ENCODE measurements at places on chromosomes 2 and 18.

DNA sequence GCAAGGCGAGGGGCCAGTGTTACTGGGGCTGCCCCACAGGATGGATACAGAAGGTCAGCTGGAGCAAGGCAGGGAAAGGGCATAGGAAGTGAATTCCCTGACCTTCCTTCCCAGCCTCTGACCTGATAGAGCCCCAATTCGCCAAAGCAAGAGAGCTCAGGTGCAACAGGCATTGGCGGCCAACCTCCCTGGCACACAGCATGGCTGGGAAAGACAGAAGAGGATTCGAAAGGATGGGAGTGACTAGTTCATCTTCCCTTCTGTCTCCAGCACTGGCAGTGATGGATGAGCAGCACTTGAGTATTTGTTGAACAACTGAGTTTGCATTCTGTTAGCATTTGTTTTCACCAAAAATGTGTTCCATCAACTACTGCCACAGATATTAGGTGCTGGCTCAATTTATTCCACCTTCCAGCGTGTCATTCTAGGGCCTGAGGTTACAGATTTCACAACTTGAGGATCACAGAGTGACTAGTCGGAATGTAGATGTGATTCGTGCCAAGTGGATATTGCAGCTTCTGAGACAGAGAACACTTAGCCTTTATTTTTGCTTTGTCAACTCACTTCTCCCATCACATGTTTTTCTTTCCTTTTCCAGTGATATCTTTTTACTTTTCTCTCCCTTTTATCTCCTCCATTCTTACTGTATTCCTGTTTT is 6.2 kb downstream of the COPS8 start:
- no peak for DNase-seq

GRCh38 chr2:31324016-31324633 is 90.2 kb downstream of the EHD3 start:
- DNase-seq, result no peak

- DNase-seq, result no peak
These were observed 61.8 kb downstream of the ACAA2 start for GRCh38 chr18:49751427-49752094.

DNA sequence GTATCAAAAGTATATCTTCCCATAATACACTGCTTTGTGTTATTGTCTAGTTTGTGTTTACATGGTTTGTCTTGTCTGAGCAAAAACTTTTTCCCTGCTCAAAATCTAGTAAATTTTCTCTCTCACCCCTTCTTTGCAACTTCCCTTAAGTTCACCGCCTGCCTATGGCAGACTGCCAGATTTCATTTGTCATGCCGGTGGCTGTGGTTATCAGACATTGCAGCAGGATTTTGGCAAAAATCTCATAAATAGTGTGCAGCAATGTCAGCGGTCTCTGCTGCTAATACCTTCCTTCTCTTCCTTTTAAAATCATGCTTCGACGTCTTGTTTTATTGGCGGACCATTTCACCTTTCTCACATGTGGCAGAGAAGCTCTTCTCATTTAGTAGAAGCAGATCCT is 45.6 kb upstream of the TMEM178A start:
- no peak for DNase-seq

DNA sequence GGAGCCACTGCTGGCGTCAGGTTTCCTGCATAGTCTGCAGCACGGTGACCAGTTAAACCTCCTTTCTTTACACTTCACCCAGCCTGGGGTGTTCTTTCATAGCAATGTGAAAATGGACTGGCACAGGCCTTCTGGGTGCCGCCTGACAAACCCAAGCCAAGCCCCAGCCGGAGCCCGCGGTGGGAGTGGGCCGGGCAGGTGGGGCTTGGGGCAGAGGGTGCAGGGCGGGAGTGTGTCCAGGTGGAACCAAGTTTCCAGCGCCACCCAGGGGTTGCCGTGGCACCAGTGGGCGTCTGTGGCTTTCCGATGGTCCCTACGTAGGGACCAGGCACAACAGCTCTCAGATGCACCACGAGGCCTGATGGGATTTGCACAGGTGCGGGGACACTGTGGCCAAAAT is 75.8 kb downstream of the RTP5 start:
- DNase-seq, result no peak

DNA sequence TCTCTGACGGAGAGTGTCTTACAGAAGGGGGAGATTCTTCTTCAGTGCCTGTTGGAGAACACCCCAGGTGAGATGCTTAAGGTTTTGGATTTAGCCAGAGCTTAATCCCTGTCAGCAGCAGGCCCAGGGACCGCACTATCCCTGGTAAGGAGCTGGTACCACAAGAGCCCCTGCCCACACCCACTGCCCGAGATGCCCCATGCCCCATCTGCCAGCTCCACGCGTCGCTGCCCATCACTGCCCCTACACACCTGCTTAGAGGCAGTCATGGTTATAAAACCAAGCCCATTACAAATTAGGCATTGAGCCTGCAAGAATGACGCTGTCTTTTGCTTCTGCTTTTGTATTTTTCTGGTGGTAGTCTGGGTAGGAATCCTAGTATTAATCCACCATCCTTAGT is 21.7 kb downstream of the CEP68 start:
- no peak for DNase-seq

DNA sequence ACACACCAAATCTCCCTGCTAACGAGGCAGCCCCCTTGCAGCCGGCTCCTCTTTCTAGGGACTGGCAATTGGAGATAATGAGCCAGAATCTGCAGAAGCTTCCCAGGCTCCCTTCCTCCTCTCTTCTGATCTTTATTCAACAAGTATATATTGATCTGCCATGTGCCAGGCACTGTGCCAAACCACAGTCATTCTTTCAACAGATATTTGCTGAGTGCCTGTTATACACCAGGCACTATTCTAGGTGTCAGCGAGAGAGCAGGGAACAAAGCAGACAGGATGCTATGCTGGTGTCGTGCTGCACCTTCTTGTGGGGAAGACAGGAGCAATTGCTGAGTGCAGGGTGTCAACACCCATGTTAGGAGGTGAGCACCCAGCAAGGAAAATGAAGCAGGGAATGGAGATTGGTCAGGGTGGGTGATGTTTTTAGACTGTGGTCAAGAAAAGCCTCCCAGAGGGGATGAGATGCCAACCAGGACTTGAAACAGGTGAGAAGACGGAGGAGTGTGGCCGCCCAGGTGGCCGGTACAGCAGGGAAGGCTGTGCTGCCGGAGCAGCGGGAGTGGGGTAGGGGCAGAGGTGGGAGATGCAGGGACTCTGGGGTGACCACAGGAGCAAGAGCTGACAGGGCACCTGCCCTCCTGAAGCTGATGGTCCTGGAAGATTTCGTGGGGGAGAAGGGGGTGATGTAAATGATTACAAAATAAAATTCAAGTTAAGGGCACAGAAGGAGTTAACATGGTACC is 307.6 kb upstream of the RAB12 start:
- DNase-seq, result no peak

- no peak for DNase-seq
These were observed 394.9 kb upstream of the ZEB2 start for GRCh38 chr2:144914622-144915318.

DNA sequence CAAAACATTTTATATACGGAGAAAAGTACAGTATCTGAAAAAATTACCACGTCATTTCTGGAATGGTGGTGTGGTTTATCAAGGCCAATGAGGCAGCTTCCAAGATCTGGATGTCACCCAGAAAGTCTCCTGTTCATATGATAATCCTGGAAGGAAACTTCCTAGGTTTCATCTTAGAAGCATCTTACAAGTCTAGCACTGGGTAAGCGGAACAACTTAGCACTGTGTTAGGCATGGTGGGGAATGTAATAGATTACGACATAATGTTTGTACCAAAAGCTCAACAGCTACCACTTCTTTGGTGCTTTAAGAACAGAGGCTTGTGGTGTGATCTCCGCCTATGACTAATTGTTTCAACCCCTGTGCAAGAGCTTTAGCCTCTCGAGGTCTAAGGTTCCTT is 63.1 kb upstream of the LYPD1 start:
- no peak for DNase-seq

DNA sequence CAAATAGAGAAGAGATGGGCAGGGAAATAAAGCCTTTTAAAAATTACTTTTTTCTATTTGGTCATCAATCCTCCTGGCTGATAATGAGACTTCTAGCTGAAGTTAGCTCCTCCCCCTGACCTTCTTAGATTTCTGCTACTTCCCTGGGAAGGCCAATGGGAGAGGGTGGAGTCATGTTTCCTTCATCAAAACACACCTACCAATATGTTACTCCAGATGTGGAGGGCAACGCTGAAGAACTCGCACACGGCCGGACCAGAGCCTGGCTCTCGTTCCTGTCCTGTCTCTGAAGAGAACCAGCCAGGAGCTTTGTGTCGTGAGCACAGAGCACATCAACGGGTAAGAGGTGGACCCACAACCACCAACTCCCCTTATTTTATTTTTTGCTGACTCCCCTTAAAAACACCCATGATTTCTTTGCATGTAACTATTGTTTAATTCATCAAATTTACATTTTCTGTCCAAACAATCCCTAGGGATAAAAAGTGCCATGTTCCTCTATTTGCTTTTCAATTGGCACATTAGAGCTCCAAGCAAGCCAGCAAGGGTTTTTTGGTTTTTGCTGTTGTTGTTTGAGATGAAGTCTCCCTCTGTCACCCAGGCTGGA is 94.9 kb downstream of the ADD2 start:
- no peak for DNase-seq

DNA sequence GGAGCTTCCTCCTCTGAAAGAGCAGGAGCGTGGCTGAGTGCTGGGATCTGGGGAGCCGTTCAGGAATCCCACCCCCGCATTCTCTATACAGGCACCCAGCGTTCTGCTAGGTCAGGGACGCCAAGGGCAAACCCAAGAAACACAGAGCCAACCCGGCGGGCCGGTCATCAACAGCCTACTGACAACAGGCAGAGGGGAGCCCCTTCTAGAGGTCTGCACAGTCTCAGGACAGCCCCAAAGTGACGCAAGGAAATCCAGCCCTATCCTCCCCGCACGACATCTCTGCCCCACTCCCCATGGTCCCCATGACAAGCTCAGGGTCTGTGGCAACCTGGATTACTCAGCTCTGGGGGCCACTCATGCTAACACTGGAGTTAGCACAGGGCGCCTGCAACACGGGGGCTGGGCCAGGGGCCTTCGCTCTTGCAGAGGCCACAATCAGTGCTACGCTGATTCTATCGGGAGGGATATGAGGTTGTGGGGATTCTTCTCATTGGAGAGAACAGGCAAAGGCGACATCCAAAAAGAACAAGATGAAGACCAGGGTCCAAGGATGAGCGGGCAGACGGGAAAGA is 81.6 kb downstream of the PXDN start:
- no peak for DNase-seq

DNA sequence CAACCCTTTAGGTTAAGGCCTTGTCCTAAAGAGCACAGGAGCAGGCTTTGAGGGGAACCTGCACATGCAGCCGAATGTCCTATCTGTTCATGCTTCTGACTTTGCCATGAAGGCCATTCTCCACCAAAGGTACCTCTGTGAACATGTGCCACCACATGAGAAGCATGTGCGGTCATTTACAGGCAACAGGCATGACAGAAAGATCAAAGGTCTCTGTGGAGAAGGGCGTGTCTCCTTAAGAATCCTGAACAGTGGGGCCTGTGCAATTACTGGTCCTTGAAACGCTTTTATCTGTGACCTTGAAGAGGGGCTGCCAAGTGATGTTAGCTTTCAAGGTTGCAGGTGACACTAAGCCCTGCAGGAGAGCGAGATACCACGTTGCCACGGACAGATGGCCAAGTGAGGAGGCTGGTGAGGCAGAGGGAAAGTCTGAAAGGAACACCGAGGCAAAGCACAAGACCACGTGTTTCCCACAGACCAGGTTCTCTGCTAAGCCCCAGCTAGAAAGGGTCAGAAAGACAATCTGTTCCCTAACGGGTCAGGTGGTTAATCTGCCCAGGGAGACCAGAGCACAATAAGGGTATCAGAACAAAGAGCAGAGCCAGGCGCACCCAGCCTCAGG is 19.5 kb upstream of the POMC start:
- DNase-seq, result no peak

DNA sequence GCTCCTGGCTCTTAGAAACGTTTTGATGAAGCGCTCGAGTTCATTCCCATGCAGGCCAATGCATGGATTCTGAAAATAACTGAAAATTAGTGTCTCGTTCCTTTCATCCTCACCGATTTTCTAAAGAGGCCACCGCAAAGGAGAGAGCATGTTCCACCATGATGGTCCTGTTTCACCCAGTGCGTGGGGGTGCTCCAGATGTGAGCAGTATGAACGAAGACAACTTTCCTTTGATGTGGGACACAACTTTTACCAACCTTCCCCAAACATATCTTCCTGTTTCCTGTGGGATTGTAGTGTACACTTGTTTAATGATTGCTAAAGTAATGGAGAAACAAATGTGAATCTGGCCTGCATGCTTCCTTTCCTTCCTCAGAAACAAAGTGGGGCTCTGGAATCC is 114.5 kb downstream of the PRPF40A start:
- no peak for DNase-seq

- peak; percentile 73 for DNase-seq
These were observed 56.3 kb downstream of the MARCHF4 start for GRCh38 chr2:216315802-216316603.

- no peak for DNase-seq
These were observed 183.7 kb downstream of the NRP2 start for GRCh38 chr2:205865905-205866441.

- DNase-seq, result no peak
These were observed 78.4 kb downstream of the ARHGEF4 start for GRCh38 chr2:130915149-130915548.

- DNase-seq, result no peak
These were observed 19.5 kb downstream of the ARHGAP15 start for GRCh38 chr2:143148757-143149156.

DNA sequence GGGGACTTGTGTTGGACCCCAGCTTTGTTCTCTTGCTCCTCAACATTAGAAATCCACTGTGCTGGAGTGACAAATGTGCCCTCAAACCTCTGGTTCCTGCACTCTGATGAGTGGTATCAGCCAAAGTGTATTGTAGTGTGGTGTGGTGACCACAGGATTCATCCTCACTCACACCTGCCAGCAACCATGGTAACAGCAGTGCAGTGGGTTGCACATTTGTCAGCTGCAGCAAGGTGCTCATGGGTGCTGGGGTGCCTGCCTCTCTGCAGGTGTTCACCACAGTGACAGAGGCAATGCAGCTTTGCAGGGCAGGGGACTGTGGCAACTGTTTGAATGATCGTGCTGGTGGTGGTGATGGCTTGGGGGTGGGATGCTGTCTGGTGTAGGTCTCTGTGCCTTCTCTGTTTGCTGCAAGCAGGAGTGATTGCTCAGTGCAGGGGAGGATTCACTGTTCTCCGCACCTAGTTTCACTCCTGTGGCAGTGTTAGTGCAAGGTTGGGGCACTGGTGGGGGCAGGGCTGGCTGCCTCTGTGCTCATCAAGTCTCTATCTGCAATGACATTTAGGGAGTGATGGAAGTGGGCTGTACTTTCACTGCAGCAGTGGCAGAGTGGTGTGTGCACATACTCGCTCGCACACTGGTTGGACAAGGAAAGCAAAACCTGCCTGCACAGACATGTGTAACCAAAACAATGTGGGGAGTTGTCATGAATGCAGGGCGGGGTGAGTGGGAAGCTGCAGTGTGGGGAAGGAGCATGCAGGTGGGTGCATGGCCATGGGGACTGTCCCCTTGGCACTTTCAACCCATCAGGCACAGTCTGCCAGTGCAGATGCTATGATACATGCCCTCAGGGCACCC is 301.1 kb downstream of the PIK3C3 start:
- DNase-seq, result no peak

All from Panc1 (cell line).